ENCODE measurements at places on chromosomes 7 and 10. TPM values are rescaled to one million over a fixed set of nuclear protein-coding genes. Genes with fewer than 3 reads are reported as not detected.

DNA sequence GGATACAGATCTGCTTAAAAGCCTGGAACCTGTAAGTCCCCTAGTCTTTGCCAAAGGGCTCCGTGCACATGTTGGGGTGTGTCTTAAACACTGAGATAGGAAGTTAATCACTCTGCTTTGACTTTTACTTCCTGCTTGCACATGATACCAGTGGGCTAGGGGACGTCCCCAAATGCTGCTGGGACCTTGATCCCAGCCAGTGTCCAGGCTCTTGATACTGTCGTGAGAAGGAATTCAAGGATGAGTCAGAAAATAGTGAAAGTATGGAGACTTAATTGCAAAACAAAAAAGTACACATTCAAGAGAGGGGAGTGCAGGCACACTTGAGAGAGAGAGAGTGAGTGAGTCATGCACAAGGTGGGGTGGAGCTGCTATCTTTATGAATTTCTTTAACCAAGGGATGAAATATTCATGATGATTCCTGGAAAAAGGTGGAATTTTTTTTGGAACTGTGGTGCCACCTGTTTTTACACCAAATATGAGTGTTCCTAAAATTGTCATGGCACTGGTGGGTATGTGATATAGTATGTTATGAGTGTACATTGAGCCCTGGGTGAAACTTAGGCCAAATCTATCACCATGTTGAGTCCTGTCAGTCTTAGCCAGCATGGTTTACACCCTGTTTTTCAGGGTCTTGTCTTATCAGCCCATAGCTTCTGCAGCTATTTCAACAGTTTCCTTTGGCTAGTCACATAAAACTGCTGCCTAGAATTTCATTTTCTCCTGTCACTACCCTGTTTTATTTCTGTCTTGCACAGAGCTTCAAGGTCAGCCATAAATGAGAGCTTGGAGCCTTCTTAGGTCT is 88.3 kb upstream of the CYP26C1 start:
- DNase-seq: no peak

DNA sequence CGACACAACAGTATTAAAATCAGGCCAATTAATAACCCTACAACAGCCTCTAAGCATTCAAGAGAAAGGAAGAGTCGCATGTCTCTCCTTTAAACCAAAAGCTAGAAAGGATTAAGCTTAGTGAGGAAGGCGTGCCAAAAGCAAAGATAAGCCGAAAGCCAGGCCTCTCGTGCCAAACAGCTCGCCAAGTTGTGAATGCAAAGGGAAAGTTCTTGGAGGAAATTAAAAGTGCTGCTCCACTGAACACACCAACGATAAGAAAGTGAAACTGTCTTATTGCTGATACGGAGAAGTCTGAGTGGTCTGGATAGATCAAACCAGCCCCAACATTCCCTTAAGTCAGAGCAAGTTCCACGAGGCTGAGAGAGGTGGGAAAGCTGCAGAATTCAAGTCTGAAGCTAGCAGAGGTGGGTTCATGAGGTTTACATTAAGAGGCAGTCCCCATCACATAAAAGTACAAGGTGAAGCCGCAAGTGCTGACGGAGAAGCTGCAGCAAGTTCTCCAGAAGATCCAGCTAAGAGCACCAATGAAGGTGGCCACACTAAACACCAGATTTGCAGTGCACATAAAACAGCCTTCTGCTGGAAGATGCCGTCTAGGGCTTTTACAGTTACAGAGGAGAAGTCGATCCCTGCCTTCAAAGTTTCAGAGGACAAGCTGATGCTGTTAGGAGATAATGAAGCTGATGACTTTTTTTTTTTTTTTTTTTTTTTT is 194.8 kb downstream of the MAD1L1 start:
- DNase-seq: no peak

Gene C10orf143
- 0.74 TPM for total RNA-seq

Gene LRRC17
- 2.9 TPM for total RNA-seq
